ENCODE measurements at places on chromosomes 12 and 14.

DNA sequence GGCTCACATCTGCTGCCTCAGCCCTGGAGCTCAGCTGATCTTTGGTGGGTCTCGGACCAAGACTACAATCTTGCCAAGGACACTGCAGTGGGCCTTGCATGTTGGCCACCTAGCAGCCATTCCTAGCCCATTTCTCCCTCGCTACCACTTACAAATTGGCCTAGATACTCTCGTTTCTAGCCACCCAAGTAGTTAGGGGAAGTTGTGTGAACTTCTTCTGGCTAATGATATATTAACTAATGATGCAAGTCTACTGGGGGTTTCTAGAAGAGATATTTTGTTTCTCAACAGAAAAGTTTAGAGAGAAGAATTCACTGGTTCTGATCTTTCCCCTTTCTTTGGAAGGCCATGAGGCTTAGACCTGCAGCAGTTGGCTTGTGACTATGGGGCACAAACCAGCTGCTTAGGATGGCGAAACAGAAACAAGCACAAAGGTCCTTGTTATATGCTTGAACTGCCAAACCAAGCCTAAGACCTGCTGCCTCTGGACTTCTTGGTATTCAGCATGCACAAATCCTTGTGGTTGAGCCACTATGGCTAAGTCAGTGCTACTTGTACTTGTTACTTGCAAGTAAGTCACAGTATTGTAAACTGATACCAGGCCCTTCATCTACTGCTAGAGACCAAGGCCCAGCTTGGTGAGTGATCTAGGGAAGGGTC, 30.5 kb upstream of the GPATCH2L start:
- DNase-seq = no peak

- no peak for DNase-seq
Measured at GRCh38 chr12:562634-563033, 100.6 kb downstream of the NINJ2 start.

DNA sequence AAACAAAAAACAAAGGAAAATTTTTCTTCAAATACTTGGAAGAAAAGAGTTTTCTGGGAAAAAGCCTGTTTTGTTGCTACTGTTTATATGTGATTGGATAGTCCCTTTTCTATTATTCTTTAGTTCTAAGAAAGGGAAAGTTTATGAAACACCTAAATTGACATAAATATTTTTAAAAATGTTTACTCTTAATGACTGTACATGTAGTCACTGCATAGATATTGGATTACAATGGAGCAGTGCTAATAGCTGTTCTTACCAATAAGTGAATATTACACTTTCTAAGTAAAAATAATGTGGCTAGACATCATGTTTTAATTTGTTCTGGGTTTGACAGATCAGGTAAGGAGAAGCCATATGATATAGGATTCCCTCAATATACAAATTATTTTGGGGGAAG, 352.7 kb upstream of the DIO2 start:
- no peak for DNase-seq

- no peak for DNase-seq
Measured at GRCh38 chr14:89232265-89233070, 184.6 kb downstream of the FOXN3 start.

DNA sequence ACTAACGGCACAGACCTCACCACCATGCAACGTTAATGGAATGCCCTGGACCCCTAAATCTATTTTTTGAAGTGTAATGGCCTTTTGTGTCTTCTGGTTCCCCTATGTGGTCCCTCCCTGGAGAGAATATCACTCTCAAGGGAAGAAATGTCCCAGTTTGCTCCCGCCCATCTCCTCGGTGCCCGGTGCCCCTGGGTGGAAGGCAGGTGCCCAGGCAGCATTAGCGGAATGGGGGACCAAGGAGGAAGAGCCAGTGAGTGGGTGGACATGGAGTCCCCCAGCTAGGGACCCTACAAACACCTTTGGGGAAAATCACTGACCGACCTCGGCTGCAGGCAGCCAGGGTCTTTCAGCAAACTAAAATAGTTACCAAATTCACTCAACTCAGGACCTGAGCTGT, 212.1 kb upstream of the RTL1 start:
- DNase-seq = no peak

- DNase-seq = no peak
Measured at GRCh38 chr12:24229031-24229700, 279.7 kb upstream of the SOX5 start.

GRCh38 chr14:28280997-28281598, 485.5 kb upstream of the FOXG1 start:
- no peak for DNase-seq

DNA sequence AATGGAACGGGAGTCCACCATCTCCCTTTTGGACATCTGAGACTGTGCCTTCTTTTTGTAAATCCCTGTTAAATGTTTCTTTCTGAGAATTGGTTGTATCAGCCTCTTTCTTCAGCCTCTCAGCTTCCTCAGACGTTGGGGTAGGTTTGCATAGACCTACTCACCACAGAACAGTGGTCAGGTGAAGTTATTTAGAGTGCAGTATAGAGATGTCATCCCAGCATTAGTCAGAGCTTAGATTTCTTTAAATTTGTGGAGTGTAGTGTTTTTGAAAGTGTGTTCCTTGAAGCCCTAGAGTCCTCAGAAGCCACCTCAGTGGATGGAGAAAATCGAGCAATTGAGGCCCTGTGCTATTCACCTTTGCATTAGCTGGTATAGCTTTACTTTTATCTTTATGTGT, 8.9 kb upstream of the EEA1 start:
- peak; percentile 70 for DNase-seq

- DNase-seq = peak; percentile 30
Measured at GRCh38 chr14:103606963-103607668, 21.9 kb upstream of the KLC1 start.

GRCh38 chr14:81353691-81354323, 46.3 kb downstream of the STON2 start:
- no peak for DNase-seq

DNA sequence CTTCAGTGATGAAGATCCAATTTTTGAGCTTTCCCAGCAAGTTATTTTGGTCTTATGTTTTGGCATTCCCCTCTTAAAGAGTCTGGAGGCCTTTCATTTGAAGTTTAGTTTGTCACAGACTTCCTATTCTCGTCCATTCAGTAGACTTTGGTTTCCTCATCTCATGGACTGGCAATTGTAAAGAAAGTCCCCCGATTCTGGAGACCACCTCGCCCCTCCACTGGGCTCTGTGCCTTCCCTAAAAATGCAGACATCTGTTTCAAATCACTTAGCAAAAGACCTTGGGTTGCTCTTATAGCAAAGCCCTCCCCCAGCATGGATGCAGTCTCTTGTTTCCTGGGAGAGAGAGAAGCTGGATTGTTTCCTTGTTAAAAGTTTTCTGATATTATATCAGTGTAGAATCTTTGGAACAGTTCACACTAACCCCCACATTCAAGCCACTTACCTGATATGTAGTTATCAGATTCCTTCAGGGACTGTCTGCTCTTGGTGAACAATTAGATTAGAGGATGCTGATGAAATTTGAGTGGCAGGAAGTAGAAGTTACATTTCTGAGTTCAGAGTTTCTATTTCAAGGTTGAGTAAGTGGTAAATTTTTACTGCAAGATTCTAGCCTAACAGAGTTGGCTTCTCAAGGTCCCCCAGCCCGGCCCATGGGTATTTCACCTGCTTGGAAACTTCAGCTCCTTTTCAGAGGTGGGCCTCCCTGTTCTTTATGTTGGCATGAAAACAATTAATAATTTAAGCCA, 56.3 kb downstream of the PLXNC1 start:
- no peak for DNase-seq

- DNase-seq = no peak
Measured at GRCh38 chr12:50925342-50925651, 27.0 kb upstream of the HIGD1C start.

- no peak for DNase-seq
Measured at GRCh38 chr14:105742531-105742848, 216.1 kb downstream of the TMEM121 start.

GRCh38 chr12:110546339-110546738, 36.8 kb downstream of the PPTC7 start:
- DNase-seq = peak; percentile 80
